HFFc6 (cell line): ENCODE measurements at places on chromosomes 2 and 18.

GRCh38 chr18:457140-457519 lies 43.4 kb downstream of the COLEC12 start:
- H3K27me3 ChIP-seq: peaks cover 56% of the 10 kb centered on the region
- DNase-seq: no peak
- H3K27ac ChIP-seq: no peak overlapping the region
- peaks cover 9% of the 10 kb centered on the region; the same call in 1 of the 2 replicates for H3K4me1 ChIP-seq
- H3K36me3 ChIP-seq: no peaks in the 10 kb centered on the region

DNA sequence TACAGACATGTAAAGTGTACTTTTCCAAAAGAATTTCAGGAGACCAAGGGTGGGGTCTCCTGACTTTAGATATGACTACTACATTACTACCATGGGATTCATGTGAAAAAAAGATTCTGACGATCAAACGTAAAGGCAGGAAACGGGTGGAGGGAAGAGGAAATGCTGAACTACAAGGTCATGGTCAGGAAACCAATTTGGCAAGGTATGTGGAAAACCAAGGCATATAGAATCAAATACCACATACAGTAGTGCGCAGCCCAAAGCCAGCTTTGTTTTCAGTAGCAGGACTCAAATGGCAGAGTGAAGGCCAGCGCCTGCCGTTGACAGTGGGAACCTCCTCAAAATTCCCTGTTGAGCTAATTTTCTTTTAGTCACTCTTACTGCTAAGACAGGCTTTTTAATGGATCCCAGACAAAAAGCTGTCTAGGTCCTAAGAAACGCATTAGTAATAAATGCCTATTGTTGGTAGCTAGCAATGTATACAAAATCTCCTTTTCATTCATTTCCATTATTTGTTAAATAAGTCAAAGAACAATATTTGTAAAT lies 57.6 kb upstream of the SERTAD2 start:
- DNase-seq: no peak
- H3K4me3 ChIP-seq: no peak overlapping the region
- peaks cover 4% of the 10 kb centered on the region; the same call in 1 of the 2 replicates for H3K36me3 ChIP-seq
- peaks cover 5% of the 10 kb centered on the region for H3K4me1 ChIP-seq
- H3K27me3 ChIP-seq: no peaks in the 10 kb centered on the region; the same call in 1 of the 2 replicates
- H3K27ac ChIP-seq: no peak overlapping the region

DNA sequence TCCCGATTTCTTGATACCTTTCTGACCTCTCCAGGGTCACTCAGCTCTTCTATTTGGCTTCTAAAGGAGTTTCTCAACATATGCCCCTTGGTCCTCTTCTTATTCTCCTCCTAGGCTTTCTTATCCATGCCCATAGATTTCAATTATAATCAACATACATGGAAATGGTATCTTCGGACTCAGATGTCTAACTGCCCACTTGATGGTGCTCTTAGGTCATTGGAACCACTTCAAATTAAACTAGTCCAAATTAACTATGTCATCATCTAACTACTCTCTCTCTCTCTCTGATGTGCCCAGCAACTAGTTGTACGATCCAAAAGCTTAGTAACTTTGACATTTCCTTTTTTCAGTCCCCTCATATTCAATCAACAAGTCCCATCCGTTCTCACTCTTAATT lies 43.2 kb upstream of the GPR75 start:
- no peaks in the 10 kb centered on the region for H3K27me3 ChIP-seq
- no peak for DNase-seq
- peaks cover 3% of the 10 kb centered on the region for H3K4me1 ChIP-seq
- no peak overlapping the region for H3K4me3 ChIP-seq

DNA sequence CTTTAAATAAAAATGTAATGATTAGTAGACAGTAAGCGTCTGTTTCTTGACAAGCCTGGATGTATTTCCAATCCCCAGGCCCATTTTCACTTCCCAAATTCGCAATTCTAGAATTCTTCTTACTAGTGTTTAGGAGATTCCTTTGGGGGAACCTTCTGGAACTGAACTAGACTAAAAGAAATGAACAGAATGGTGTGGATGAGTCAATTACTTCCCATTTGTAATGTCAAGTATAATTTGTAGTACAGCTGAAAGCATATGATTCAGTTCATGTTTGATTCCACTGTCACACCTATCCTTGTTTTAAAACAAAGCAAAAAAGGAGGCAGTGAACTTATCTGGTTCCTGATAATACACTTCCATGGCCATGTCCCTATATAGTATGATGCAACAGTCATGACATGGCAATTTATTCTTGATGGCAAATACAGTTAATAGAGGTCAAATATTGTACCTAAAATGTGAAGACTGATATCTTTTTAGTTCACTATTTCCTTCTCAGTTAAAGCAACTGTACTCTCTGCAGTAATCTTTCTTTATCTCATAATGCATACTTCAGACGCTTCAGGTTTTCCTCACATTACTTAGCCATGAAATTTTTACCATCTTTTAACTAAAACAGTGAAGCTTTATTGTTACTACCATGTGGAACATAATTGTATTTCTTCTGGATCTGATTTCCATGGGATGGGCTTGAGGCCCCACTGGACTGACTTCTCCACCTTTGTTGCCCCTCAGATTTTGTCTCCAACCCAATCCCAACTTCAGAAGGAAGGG lies 2.0 kb downstream of the IDH1 start:
- peaks cover 39% of the 10 kb centered on the region for H3K4me1 ChIP-seq
- peak overlapping the region; percentile 91 for H3K4me3 ChIP-seq
- H3K27me3 ChIP-seq: 0 out of 2 replicates have a peak, but pooled peaks cover 1% of the 10 kb centered on the region
- DNase-seq: no peak
- H3K27ac ChIP-seq: peak overlapping the region; percentile 68
